Suprapubic skin (tissue), 4 donors: ENCODE measurements at places on chromosomes 1 and 21. TPM values are rescaled to one million over a fixed set of nuclear protein-coding genes. Genes with fewer than 3 reads are reported as not detected.

GRCh38 chr21:16422702-16423101 lies 692.9 kb downstream of the USP25 start:
- no peaks in the 10 kb centered on the region for H3K36me3 ChIP-seq
- H3K4me3 ChIP-seq, result peak overlapping the region; percentile 45
- H3K4me1 ChIP-seq, result peaks cover 37% of the 10 kb centered on the region
- no peak for DNase-seq

GRCh38 chr1:210311726-210312493 lies 16.8 kb upstream of the HHAT start:
- H3K36me3 ChIP-seq, result no peaks in the 10 kb centered on the region
- H3K4me1 ChIP-seq, result peaks cover 18% of the 10 kb centered on the region
- H3K27me3 ChIP-seq, result no peaks in the 10 kb centered on the region
- peak overlapping the region; percentile 76 for H3K27ac ChIP-seq

- no peaks in the 10 kb centered on the region for H3K36me3 ChIP-seq
- H3K27ac ChIP-seq, result no peak overlapping the region
- peaks cover 72% of the 10 kb centered on the region for H3K27me3 ChIP-seq
- H3K4me1 ChIP-seq, result peaks cover 11% of the 10 kb centered on the region
These were observed 1.0 kb upstream of the PERM1 start for GRCh38 chr1:982765-983436.

DNA sequence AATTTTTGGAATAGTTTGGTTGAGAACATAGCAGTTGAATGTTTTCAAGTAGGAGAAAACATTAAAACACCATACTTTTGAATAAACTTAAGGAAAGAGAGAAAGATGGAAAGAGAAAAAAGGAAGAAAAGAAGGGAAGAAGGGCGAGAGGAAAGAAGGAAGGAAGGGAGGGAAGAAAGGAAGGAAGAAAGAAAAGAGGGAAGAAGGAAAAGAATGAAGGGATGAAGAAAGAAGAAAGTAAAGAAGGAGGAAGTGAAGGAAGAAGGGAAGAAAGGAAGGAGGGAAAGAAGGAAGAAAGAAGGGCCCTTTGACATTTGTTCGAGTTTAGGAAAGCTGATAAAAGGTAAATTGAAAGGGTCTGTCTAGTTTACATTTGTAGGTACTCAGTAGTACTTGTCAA lies 482.7 kb downstream of the SIPA1L2 start:
- DNase-seq, result no peak
- H3K36me3 ChIP-seq, result no peaks in the 10 kb centered on the region
- H3K27me3 ChIP-seq, result no peaks in the 10 kb centered on the region
- no peak overlapping the region for H3K4me3 ChIP-seq
- H3K27ac ChIP-seq, result no peak overlapping the region
- peaks cover 15% of the 10 kb centered on the region for H3K4me1 ChIP-seq

GRCh38 chr1:32944180-32944579 lies 20.4 kb downstream of the RNF19B start:
- no peak overlapping the region for H3K27ac ChIP-seq
- H3K36me3 ChIP-seq, result peaks cover 83% of the 10 kb centered on the region
- H3K27me3 ChIP-seq, result no peaks in the 10 kb centered on the region
- DNase-seq, result no peak
- no peak overlapping the region for H3K4me3 ChIP-seq

DNA sequence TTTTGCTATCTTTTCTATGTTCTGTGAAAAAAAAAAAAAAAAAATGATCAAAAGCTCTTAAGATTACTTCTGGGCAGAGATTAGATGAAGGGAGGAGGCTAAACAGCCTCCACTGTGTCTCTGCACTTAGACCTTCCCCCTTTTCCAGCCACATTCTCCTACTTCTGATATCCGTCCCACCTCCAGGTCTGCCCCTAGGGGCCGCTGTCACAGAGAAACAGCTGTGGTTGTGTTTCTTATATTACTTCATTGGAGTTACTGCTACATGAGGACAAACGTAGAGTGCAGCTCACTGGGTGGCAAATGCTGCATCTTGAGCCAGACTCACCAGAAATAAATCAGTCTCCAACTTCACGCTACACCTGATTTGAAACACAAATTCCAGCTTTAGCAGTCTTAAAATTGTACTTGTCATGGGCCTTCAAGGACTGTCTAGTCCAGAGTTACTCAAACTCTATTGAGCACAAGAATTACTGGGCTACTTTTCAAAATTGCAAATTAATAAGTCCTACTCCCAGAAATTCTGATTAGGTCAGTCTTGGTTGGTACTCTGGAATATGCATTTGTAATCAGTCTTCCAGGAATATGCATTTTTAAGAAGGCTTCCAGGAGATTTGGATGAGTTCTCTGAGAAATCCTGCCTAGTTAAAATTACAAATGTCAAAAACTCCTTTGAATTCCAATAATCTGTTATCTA lies 125.2 kb upstream of the PTBP2 start:
- no peaks in the 10 kb centered on the region for H3K27me3 ChIP-seq
- H3K4me1 ChIP-seq, result no peaks in the 10 kb centered on the region
- H3K4me3 ChIP-seq, result no peak overlapping the region
- DNase-seq, result no peak

GRCh38 chr1:95650631-95651030 lies 416.6 kb downstream of the RWDD3 start:
- H3K36me3 ChIP-seq, result no peaks in the 10 kb centered on the region
- no peaks in the 10 kb centered on the region for H3K4me1 ChIP-seq
- no peak overlapping the region for H3K27ac ChIP-seq

- no peak overlapping the region for H3K27ac ChIP-seq
- H3K4me3 ChIP-seq, result no peak overlapping the region
- H3K4me1 ChIP-seq, result peaks cover 24% of the 10 kb centered on the region
- no peaks in the 10 kb centered on the region for H3K36me3 ChIP-seq
- no peak for DNase-seq
These were observed 25.9 kb downstream of the ARHGEF16 start for GRCh38 chr1:3480369-3480719.

DNA sequence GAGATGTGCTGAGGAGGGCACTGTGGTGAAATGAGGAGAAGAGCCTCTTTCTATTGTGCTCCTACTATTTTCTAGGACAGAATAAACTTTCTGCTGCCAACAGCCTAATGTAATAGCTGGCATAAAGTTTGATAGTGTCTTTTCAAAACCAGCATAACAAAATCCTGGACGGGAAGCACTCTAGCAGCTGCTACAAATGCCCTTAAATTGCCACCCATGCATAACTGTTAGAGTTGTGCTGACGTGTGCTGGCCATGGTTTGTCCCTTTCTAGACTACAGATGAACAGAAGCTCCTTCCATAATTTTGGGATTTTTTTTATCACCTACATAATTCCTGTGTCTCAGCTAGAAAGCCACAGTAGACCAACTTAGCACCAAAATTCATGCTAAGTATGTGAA lies 88.5 kb upstream of the DEPDC1 start:
- DNase-seq, result no peak
- no peaks in the 10 kb centered on the region for H3K27me3 ChIP-seq
- H3K27ac ChIP-seq, result no peak overlapping the region
- no peaks in the 10 kb centered on the region for H3K36me3 ChIP-seq
- no peaks in the 10 kb centered on the region for H3K4me1 ChIP-seq
- H3K4me3 ChIP-seq, result no peak overlapping the region

GRCh38 chr21:41835711-41836154 lies 43.4 kb downstream of the PRDM15 start:
- peaks cover 50% of the 10 kb centered on the region for H3K36me3 ChIP-seq
- no peaks in the 10 kb centered on the region for H3K27me3 ChIP-seq
- DNase-seq, result peak; percentile 55
- no peak overlapping the region for H3K27ac ChIP-seq
- H3K4me3 ChIP-seq, result no peak overlapping the region

- no peaks in the 10 kb centered on the region for H3K36me3 ChIP-seq
- H3K4me1 ChIP-seq, result no peaks in the 10 kb centered on the region
- H3K4me3 ChIP-seq, result no peak overlapping the region
- H3K27me3 ChIP-seq, result no peaks in the 10 kb centered on the region
- no peak for DNase-seq
These were observed 333.8 kb downstream of the NUF2 start for GRCh38 chr1:163655565-163655964.

- no peaks in the 10 kb centered on the region for H3K27me3 ChIP-seq
- H3K4me1 ChIP-seq, result peaks cover 39% of the 10 kb centered on the region
- H3K36me3 ChIP-seq, result peaks cover 43% of the 10 kb centered on the region
These were observed 3.1 kb upstream of the ELF3 start for GRCh38 chr1:202007304-202007703.

DNA sequence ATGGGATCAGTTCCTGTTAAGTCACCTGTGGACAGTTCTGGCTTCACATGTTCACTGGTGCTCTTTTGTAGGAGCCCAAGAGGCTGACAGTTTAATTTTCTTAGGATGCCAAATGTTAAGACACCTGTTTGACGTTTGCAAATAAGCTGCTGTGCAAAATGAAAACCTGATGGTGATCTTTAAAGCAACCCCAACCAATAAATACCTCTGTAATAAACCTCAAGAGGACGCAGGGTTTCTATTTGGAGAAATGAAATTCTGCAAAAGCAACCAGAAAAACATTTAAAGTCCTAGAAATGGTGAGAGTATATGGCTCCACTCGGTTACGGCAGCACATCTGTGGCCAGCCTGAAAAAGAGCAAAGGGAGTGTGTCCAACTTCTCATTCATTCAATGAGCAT lies 5.7 kb upstream of the RHEX start:
- no peak overlapping the region for H3K4me3 ChIP-seq
- DNase-seq, result no peak
- H3K4me1 ChIP-seq, result no peaks in the 10 kb centered on the region
- no peaks in the 10 kb centered on the region for H3K36me3 ChIP-seq
- no peaks in the 10 kb centered on the region for H3K27me3 ChIP-seq

- no peaks in the 10 kb centered on the region for H3K27me3 ChIP-seq
- peaks cover 27% of the 10 kb centered on the region for H3K36me3 ChIP-seq
- H3K4me1 ChIP-seq, result peaks cover 20% of the 10 kb centered on the region
- H3K27ac ChIP-seq, result no peak overlapping the region
These were observed 48.3 kb upstream of the NADK start for GRCh38 chr1:1826356-1827088.

DNA sequence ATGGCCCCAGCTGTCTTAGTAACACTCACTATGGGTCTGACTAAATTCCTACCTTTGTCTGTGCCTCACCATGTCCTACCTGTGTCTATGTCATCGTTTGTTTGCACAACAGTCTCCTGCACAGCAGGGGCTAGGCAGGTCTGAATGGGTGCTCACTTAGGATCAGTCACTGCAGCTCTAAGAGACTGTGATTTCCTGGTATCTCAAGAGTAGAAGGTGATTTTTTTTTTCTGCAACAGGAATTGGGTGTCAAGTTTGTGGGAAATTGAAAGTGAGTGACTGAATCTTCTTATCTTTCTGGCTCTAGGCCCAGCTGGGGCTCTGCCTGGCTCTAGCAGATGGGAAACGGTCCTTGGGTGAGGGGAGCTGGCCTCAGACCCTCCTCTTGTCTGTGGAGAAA lies 46.4 kb upstream of the TRABD2B start:
- peaks cover 17% of the 10 kb centered on the region for H3K4me1 ChIP-seq
- peaks cover 4% of the 10 kb centered on the region for H3K27me3 ChIP-seq
- H3K36me3 ChIP-seq, result no peaks in the 10 kb centered on the region

The RIPK4 gene
- total RNA-seq, result 50.5 TPM

The CIART gene
- total RNA-seq, result 37.4 TPM

The MROH9 gene
- not detected for total RNA-seq

The PRKAA2 gene
- total RNA-seq, result 1.2 TPM
